CD8-positive, alpha-beta memory T cell (primary cell): ENCODE measurements at places on chromosomes 7 and 10.
A peak's percentile ranks its signal among the peaks of the same experiment; 100 is the strongest.

GRCh38 chr10:8311526-8312070, 257.1 kb downstream of the GATA3 start:
- no peak for DNase-seq

GRCh38 chr7:130481898-130482297, 10.0 kb upstream of the MEST start:
- DNase-seq = no peak

GRCh38 chr10:73758704-73759511, 14.7 kb downstream of the SEC24C start:
- peak; percentile 63 for DNase-seq

DNA sequence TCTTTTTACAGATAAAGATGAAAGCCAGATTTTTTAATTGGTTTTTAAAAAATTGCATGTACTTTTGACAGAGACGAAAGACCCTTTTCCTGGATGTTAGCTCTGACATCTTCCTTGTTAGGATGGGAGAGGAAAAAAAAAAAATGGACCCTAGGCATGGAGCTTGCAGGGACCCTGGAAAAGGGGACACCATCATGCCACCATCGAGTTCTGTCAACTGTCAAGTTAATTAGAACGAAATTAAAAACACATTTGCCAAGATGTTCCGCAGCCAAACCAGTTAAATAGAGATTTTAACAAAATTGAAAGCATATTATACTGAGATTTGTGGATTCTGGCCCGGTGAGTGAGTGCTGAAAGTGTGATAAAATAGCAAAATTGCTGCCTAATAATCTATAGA, 202.6 kb downstream of the BUB3 start:
- no peak for DNase-seq

DNA sequence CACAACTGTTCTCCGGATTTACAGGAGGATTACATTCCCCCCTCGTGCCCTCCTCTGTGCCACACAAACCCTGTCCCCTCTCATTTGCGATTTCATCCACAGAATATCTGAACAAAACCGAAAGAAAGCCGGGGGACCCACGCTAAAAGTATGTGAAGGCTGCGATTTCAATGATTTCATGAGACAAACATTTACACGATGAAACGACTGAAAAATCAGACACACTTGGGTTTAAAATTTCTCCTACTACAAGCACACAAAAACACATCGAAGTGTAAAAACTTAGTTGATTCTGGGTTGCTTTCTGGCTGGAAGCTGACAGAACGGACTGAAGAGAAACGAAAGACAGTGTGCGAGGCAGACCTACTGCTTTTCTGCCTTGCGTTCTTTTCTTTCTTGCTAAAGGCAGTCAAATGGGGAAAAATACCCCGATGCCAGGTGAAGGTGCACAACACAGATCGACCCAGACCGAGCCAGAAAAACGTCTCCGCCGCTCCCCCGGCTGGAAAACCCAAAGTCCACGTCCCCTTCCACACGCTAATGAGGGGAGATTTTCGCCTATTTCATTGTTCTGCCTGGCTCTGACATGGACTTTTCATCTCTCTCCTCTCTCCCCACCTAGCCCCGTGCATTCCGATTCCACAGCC, 1.2 kb downstream of the HIPK2 start:
- DNase-seq = no peak

DNA sequence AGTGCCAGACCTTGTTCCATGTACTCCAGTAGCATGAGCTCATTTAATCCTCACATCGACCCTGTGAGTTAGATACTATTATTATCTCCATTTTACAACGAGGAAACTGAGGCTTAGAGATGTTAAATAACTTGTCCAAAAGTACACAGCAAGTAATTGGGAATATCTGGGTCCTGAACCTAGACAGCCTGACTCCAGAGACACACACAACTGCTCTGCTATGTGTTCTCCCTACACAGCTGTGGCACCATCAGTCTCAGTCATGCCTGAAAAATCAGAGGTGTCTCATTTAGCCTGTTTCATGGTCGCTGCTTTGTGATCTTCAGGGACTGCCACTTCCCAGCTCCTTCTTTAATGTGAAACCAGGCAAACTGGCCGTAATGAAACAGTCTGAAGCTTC, 56.5 kb downstream of the COL1A2 start:
- no peak for DNase-seq

DNA sequence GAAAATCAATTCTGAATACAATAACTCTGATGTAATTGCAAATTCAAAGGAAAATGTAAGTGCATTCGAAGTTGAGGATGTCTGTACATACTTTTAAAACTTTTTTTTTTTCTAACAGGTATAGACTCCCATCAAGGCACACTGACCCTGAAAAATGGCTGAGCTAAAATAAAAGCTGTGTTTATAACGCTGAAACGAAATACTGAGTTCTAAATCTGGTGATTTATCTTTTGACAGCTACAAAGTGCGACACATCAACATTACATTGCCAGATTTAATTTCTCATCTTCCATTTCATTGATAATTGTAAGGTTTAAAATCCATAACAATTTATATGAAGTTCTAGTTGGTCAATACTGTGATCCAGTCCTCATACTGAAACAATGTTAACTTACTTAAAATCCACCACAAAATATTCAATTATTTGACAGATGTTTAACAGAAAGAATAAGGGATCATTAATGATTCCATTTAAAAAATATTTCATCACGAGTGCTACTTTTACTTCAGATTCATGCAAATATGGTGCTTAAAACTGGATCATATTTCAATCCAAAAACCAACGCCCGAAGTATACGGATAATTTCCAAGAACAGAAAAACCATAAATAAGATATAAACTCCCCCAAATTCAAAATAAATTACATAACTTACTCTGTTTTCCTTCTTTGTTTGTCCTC, 1.4 kb downstream of the RAB11FIP2 start:
- DNase-seq = no peak

GRCh38 chr10:130358981-130359650, 222.9 kb downstream of the GLRX3 start:
- DNase-seq = no peak

DNA sequence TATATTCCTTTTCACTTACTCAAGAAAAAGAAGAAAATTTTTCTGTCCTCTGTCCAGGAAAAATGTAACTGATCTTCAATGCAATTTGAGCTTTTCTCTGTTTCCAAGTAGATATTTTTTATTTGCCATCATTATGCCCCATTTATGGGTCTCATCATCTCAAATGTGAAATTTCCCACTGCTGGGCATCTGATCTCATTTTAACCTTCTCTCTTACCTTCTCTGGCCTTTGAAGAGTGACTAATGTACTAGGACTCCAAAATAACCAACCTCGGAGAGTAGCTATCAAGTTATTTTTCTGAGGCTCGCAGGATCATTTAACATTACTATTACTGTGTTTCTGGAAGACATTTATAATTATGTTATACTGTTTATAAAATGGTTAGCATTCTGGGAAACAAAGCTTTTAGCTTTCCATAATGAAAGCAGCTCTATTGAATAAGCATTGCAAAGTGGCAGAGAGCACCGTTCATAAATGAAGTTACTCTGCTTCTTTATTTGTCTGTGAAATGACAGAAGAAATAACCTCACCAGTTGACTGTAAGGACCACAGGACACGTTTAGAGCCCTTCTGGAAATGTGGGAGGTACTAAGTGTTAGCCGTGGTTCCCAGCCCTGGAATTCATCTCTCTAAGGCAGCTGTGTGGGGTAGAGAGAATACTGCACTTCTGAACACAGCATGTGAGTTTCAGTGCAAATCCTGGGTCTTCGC, 33.3 kb upstream of the NMT2 start:
- no peak for DNase-seq

DNA sequence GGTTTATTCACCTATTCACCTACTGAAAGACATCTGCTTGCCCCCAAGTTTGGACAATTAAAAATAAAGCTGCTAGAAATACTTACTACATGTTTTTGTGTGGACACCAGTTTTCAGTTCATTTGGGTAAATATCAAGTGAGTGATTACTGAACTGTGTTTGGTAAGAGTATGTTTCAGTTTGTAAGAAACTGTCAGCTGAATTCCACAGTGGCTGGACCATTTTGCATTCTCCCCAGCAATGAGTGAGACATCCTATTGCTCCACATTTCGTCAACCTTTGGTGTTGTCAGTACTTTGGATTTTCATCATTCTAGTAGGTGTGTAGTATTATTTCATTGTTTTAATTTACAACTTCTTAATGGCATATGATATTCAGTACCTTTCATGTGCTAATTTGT, 17.4 kb upstream of the IKZF1 start:
- no peak for DNase-seq

DNA sequence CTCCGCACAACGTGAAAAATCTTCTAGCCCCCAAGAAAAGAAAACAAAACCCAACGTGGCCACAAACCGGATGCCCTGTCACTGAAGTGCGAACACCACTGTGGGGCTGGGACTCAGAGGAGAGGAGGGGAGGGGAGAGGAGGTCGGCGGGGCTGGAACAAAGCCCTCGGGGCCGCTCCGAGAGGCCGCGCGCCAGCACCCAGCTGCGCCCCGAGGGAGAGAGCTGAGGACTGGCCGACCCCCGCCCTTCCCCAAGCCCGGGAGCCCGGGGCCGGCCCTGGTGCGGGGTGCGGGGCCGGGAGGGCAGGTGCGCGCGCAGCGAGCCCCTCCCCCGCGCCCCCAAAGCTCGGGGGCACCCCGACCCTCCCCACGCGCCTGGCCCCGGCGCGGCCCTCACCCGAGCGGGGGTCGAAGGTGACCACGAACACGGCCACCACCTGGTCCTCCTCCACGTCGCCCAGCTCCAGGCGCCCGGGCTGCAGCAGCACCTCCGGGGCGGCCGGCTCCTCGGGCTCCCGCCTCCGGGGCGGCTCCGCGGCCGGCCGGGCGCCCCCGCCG, 398 bp downstream of the DENND11 start:
- peak; percentile 84 for DNase-seq

GRCh38 chr10:132667342-132668047, 118.5 kb downstream of the NKX6-2 start:
- no peak for DNase-seq

GRCh38 chr7:68420342-68421192, 1177.7 kb upstream of the AUTS2 start:
- DNase-seq = no peak

GRCh38 chr10:77378366-77379349, 258.9 kb downstream of the KCNMA1 start:
- DNase-seq = no peak

- no peak for DNase-seq
These were observed 178.0 kb downstream of the SRPK2 start for GRCh38 chr7:105210721-105211205.

DNA sequence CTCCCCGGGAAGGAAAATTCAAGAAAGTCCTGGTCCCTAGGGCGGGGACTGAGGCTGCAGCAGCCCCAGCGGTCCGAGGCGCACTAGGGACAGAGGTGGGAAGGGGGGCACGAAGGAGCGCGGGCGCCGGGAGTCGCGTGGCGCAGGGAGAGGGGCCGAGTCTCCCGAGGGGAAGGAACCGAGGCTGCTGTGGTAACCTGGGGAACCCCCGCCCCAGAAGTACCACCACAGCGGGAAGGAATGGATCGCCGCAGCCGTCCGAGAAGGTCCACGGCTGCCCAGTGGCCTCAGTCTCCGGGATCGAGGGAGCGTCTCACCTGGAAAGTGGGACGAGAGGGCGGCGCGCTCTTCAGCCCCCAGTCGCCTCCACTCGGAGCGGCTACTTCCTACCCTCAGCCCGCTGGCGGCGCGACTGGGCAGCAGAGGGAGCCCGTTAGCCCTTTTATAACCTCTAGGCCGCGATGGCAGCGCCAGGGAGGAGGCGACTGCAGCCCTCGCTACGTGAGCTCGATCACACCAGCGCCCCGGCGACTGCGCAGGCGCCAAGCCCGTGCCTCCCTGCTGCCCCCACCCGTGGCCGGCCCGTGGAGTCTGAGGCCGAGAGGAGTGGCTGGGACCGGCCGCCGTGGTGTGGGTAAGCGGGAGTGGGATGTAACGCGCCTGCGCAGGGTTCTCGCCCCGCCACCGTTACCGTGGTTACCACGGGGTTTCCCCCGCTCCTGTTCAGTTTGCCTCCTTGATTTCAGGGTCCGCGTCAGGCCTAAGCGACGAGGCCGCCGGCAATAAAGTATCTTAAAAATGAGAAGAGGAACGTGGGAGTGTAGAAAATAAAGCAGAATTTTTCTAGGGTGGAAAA, at the start of gene P4HA1:
Gene P4HA1, minus strand, starts transcription at position 418 of the 856 bp plus-strand sequence. CDS start 21,983 bp downstream, outside the sequence.
- DNase-seq = peak; percentile 99

DNA sequence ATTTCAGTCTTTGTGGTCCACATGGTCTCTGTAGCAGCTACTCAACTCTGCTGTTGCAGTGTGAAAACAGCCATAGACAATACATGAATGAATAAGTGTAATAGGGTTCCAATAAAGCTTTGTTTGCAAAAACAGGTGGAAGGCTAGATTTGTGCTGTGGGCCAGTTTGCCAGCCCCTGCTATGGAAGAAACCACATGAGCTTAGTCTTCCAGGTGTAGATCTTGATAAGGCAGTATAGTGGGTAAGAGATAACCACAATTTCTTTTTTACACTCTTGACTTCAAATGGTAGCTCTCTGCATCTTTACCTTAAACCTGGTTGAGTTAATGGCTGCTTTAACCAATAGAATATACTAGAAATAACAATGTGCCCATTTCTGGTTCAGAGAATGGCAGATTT, 135.0 kb upstream of the PALS2 start:
- DNase-seq = no peak
